ENCODE measurements at places on chromosomes 12 and 14.

DNA sequence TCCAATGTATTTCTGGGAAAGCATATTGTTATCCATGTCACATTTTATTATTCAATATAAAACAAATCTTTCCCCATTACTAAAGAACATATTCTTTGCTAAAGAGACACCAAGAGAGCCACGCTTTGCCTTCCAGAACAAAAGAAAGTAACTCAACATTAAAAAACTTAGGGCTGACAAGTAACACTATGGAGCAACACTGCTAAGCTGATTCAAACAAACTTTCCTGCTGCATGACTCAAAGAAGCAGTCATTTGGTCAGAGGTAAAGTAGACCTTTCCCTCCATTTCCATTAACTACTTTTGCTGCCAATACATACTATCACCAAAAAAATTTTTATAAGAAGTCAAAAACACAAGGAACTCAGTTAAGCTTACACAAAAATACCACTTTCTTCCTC is 83.0 kb downstream of the DENND5B start:
- DNase-seq, result no peak

- no peak for DNase-seq
Observed at GRCh38 chr14:53149668-53150316, 3.3 kb downstream of the DDHD1 start.

GRCh38 chr12:117098361-117099217 is 627 bp downstream of the TESC start:
- no peak for DNase-seq

DNA sequence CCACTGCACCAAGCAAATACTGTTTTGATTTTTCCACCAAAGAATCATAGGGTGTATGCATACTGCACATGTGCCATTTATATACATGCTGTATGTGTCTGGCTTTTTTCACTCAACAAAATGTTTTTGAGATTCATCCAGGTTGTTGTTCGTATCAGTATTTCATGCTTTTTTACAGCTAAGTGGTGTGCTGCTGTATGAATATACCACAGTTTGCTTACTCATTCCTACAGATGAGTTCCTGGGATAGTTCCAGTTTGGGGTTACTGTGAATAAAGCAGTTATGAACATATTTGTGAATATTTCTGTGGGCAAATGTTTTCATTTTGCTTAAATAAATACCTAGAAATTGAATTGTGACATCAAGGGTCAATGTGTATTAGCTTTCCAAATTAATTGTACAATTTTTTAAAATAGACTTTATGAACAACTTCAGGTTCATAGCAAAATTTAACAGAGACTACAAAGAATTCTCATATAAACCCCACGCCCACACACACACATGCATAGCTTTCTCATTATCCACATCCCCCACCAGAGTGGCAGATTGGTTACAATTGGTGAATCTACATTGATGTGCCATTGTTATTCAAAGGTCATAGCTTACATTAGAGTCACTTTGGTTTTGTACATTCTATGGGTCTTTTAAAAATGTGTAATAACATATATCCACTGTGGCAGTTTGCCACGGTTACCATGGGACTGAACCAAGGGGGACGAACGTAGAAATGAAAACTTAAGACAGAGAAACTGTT is 6.9 kb upstream of the KRT6A start:
- DNase-seq, result no peak

- no peak for DNase-seq
Observed at GRCh38 chr14:35883677-35884293, 57.6 kb downstream of the BRMS1L start.

DNA sequence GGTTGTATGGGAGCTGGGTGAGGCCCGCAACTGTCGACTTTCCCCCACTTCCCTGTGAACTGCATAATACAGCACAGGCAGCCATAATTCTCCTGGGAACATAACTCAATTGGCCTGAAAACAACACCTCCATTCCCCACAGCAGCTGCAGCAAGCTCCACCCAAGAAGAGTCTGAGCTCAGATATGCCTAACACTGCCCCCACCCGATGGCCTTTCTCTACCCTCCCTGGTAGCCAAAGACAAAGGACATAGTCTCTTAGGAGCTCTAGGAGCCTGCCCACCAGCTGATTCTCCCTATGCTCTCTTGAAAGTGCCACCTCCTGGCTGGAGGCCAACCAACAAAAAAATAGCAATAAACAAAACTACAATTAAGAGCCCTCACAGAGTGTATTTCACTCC is 542.7 kb upstream of the LMO3 start:
- DNase-seq, result no peak

- DNase-seq, result no peak
Observed at GRCh38 chr14:71036433-71036832, 129.2 kb downstream of the PCNX1 start.

DNA sequence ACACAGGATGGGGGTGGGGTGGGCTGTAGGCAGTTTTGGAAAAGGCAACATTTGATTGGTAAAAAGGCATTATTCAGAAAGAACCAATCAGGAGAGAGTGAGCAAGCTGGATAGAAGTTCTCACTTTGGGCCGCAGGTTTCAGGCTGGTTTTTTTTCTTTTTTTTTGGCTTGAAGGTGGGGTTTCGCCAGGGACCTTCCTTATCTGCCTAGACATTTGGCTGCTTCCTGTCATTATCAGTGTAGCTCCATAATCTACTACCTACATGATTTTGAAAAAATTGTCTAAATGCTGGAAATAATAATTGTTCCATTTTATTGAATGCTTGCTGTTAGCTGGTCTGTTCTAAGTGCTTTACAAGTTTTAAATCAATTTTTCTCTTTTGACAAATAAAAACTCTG is 649.0 kb downstream of the TMTC2 start:
- no peak for DNase-seq

- no peak for DNase-seq
Observed at GRCh38 chr14:68766299-68767247, 26.3 kb downstream of the ZFP36L1 start.

GRCh38 chr12:66279123-66279712 is 23.1 kb upstream of the HELB start:
- no peak for DNase-seq

DNA sequence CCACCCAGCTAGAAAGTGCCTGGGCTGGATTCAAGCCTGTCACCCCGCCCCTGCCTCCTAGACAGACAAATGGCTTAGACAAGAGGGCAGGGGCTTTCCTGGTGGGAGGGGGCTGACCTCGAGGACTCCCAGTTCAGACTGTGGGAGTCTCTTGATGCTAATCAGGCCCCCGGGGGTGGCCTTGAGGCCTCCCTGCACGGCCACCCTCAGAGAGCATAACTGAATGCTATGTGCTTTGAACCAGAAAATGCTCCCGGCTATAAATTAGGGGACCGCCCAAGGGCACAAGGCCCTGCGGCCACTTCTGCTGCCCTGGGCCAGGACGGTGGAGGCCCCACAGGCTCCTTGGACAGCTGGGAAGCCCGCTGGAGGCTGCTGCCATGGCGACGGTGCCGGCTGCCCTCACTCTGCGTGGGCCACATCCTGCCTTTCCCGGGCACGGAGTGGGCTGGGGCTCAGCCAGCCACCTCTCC is 111.0 kb upstream of the NCOR2 start:
- no peak for DNase-seq

DNA sequence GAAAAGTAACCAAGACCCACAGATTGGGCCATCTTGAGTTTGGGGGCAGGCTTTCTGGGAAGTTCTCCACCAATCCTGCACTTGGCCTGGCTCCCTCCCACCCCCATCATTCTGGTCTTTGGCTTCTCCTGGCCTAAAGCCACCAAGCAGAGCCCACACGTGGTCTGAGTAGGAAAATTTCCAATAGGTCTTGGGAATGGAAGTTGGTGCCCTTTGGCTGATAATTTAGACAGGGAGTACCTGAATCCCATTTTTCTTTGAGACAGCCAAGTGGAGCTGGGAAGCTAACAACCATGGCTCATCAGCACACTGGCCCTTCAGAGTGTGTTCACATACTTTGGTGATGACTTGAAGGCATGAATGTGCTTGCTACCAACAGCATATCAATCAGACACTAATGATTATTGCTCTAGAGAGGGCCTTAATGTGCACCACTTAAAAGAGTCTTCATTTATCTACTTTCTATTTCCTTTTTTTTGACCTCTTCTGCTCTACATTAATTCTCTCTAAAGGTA is 156.0 kb downstream of the EGLN3 start:
- no peak for DNase-seq

DNA sequence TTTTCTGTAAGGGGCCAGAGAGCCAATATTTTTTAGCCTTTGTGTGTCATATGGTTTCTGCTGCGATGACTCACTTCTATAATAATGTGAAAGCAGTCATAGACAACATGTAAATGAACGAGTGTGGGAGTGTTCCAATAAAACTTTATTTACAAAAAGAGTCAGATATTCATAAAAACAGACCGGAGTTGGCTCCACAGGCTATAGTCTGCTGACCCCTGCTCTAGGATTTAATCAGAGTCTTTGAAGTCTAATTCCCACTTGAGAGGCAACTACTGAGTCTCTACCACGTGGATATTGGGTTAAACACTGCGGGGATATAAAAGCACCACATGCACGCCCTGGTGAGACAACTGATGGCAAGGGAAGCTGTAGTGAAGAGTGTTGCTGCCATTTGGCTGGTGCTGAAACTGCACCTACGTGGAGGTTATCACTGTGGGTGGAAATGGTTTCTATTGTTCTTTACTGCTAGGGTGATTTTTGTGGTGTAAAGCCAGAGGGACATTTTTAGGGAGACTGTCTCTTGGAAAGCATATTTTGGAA is 3.6 kb upstream of the NINJ2 start:
- no peak for DNase-seq

GRCh38 chr12:7678744-7679143 is 13.0 kb upstream of the APOBEC1 start:
- DNase-seq, result no peak

GRCh38 chr14:72617391-72618031 is 276.4 kb downstream of the DPF3 start:
- DNase-seq, result peak; percentile 42

- DNase-seq, result no peak
Observed at GRCh38 chr12:32025906-32026305, 66.7 kb downstream of the RESF1 start.
